Muscle of arm (tissue), 14 donors: ENCODE measurements at places on chromosomes 2 and 18. TPM values are rescaled to one million over a fixed set of nuclear protein-coding genes. Genes with fewer than 3 reads are reported as not detected.
A peak's percentile ranks its signal among the peaks of the same experiment; 100 is the strongest.

DNA sequence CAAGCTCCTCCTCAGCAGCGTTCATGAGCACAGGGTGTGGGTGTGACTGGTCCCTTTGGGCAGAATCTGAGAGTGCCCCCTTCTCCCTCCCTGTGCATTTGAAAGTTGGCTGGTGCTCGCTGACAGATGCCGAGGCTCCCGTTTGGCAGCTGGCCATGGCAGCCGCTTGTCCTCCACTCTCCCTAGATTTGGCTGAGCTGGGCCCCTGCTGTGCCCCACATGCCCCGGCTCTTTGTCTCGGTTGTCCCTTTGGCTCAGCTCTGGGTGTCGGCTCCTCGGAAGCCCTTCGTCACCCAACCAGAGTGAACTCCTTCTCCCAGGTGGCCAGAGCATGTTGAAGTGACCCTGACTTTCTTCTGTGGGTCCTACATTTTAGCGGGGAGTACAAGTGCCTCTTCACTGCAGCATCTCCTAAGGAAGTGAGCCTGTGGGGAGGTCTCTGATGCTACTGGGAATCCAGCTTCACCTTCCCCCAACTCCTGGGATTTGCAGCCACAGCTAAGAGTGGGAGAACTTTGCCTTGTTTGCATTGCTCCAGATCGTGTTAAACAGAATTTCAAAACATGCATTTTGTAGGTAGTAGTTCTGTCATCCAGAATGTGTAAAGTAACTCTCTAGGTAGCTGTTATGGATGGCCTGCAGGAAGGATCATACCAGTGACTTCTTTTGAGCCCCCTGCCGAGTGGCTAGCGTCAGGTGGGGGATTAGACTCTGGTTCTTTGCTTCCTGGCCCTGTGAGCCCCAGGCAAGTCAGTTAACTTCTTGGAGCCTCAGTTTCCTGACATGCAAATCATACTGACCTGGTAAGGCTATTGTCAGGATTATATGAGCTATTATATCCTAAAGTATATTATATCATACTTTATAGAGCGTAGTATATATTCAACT, 24.2 kb downstream of the HPCAL1 start:
- DNase-seq = no peak

- DNase-seq = no peak
Observed at GRCh38 chr2:241985986-241986329, 116.4 kb downstream of the RTP5 start.

DNA sequence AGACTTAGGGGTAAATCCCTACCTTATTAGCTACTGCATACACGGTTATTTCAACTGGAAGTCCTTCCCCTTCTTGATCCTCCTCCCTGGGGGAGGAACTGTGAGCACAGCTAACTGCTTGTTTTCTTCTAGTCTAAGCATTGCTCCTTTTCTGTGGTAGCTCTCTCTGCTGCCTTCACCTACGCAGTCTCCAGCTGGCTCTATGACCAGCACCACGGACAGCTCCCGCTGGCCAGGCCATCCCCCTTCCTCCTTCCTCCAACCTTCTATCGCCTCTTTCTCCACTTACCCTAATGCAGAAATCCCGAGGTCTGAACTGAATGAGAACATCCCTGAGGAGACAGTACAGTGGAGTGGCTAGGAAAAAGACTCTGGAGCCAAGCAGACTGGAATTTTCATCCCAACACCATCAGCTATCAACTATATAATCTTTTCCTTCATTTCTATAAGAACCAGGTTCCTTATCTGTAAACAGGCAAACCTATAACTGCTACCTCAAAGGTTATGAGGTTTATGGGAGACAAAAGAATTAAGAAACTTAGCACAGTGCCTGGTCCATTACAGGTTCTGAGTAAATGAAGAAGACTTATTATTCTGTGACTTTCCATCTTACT, 4.7 kb upstream of the CFAP65 start:
- DNase-seq = peak; percentile 59

Gene RBM44
- 1.3 TPM for polyA plus RNA-seq
